ENCODE measurements at places on chromosomes 16 and 17.

- peak; percentile 18 for DNase-seq
Observed at GRCh38 chr17:36198831-36199465, 2.4 kb upstream of the CCL3L1 start.

DNA sequence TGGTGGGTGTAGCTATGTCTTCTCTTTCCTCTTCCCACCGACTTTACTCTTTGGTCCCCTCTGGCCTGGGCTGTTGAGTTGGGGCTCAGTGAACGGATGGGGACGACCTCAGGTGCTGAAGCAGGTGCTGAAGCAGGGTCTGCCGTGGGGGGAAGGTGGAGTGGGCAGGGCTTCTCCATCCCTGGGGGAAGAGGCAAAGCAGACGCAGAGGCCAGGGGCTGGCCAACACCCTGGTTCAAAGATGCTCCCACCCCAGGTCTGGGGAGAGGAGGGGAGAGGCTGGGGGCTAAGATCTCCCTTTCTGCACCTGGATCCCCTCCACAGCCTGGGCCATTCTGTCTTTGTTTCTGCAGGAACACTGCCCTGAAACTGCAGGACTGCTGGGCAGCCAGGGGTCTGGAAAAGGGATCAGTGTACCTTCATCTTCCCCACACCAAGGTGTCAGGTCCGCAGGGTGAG is 22.9 kb downstream of the ALOX12B start:
- no peak for DNase-seq

GRCh38 chr16:58419241-58419990 is 27.1 kb downstream of the GINS3 start:
- DNase-seq = no peak

GRCh38 chr16:2295056-2295798 is 27.3 kb upstream of the RNPS1 start:
- DNase-seq = no peak

GRCh38 chr17:32795339-32795979 is 81.5 kb downstream of the MYO1D start:
- no peak for DNase-seq

- DNase-seq = no peak
Observed at GRCh38 chr16:29896841-29897240, 2.5 kb downstream of the SEZ6L2 start.

DNA sequence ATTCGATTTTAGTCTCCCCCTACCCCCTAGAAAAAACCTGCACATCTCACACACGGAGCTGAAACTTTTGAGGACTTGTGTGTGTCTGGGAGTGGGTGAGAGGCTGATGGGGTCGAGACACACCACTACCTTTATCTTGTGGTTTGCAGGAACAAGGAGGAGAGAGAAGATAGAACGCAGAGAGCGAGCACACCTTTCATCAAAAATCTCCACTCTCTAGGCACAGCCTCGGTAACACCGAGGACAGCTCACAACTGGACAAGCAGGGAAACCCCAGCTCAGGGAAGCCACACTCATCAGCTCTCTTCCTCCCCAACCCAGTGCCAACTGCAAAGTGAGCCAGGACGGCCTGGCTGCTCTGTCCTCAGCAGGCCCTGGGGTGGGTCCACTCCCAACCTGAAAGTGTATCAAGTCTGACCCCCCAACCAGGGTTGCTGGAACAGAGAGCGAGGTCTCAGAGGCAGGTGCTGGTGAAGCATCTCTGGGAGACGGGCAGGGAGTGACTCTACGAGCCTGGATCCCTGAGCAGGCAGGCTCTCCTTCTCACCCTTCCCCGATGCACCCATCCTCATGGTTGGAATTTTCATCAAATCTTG is 5.2 kb upstream of the GHDC start:
- no peak for DNase-seq

All from activated CD4-positive, alpha-beta T cell treated with anti-CD3 and anti-CD28 coated beads for 24 hours (primary cell).